ENCODE measurements at places on chromosomes 16 and 17.

DNA sequence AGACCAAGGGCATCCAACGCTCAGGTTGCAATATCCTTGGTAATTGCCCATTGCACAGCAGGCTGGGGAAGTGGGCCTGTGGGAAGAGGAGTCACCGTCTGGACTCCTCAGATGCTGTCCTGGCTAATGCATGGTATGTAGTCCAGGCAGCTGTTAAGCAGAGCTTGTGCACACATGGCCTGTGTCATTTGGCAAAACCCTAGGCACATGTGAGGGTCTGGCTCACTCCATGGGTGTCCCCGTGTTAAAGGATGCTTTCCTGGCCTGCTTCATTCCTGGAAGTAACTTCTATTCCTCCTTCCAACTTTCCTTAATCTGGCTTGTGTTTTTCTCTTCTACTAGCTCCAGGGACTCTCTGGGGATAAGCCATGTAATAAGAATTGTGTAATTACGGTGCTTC is 378.0 kb upstream of the CA10 start:
- DNase-seq, result no peak

GRCh38 chr16:54842743-54843423 is 87.8 kb upstream of the IRX5 start:
- no peak for DNase-seq

DNA sequence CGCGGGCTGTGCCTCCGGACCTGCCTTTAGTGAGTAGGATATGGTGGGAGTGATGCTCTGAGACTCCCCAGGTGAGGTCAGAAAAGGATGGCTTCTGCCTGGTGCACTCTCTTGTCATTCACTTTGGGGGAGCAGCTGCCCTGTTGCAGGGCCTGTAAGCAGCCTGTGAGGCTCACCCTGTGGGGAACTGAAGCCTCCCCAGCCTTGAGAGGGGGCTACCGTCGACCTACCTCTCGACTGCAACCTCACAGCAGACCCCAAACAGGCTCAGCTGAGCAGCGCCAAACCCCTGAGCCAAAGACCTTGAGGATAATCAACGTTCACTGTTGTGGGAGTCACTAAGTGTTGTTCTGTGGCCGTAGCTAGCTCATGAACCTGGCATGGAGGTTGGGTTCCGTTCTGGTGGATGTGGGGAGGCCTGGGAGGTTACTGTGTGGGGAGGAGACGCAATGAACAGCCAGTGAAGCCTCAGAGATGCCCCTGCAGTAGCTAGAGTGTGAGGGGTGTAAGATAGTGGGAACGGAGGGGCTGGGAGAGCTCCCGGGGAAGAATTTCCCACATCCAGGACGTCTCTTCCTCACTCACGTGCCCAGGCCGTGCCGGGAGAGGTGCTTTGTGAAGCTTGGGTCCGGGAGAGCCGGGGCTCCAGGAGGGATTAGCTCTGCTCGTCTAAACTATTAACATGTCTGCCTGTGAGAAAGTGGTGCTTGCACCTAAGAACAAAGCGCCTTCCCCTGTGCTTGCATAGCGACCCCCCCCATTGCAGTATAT is 38.8 kb downstream of the METRNL start:
- DNase-seq, result no peak

DNA sequence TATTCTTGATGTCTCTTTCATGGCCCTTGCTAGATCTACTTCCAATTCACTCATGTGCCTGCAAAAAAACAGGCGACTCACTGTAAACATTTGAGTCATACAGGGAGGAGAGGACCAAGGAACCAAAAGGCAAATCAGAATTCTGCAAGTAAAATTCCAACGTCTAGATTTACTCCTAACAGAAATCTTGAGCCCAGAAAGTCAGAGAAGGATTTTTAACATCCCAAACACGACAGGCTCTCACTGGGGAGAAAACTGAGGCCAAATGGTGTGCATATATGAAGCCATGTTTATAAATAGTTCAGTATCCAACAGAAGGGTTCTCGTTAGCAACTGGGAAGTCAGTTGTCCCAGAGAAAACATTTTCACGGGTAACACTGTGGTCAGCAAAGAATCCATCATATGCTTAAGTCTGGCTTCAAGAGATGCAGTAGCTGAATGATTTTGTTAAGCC is 40.1 kb downstream of the LITAF start:
- DNase-seq, result no peak

DNA sequence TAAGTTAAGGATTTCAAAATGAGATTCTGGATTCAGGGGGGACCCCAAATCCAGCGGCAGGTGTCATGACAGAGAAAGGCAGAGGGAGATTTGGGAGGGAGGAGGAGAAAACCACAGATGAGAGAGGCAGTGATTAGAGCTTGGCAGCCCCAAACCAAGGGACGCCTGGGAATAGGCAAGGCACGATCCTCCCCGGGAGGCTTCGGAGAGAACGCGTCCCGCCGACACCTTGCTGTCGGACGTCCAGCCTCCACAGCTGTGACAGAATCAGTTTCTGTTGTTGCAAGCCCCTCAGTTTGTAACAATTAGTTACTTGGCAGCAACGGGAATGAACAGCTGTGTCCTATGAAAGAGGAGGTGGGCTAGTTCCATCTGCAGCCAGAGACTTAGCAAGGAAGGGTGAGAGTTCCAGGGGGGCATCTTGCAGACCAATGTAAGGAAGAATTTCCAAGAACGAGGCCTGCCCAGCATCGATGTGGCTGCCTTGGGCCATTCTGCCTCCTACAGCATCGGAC is 110.7 kb upstream of the SDK2 start:
- DNase-seq, result no peak

DNA sequence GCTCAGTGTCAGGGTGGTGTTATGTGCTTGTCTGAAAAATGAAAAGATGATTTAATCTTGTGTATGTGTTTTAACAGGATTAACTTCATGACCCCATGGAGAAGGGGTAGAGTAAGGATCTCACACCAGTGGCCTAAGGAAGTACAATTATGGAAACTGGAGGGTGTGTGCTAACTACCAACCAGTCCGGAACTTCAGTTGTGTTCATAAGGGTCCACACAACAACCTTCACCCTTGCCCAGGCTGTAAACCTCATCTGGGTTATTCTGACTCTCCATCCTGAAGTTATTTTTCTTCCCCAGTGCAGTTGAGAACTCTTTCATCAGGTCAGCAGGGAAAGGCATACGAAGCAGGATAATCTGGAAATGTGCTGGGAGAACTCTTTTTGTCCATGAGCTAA is 158.9 kb downstream of the MAP2K6 start:
- DNase-seq, result no peak

- DNase-seq, result no peak
These were observed 21.4 kb downstream of the TRIM16 start for GRCh38 chr17:15662681-15663080.

- DNase-seq, result no peak
These were observed 3.8 kb upstream of the C1QL1 start for GRCh38 chr17:44971776-44972483.

DNA sequence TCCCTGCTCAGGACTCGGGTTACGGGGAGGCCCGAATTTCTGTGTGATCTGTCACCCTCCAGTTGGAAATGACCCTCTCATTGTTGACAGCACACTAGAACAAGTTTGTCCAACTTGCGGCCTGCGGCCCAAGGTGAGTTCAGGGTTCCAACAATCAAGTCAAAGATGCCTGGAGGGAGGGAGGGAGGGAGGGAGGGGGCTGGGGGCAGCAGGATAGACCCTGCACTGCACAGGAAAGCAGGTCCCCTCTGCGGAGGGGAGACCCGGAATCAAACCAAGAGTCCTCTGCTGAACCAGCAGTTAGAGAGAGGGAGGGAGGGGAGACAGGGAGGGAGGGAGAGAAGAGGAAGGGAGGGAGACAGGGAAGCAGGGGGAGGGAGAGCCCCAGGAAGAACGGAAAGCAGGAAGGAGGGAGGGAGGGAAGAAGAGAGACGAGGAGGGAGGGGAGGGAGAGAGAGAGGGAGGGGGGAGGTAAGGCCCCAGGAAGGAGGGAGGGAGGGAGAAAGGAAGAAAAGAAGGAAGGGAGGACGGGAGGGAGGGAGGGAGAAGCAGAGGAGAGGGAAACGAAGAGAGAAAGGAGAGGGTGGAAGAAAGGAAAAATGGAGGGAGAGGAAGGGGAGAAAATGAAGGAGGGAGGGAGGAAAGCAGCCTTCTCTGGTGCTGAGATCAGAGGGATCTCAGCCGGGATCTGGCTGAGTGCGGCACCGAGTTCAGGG is 96.7 kb upstream of the CDH5 start:
- no peak for DNase-seq

- DNase-seq, result no peak
These were observed 9.5 kb upstream of the ADAM11 start for GRCh38 chr17:44749076-44749979.

Data from HuH-7.5 (cell line).